ENCODE measurements at places on chromosomes 6 and 20.
A peak's percentile ranks its signal among the peaks of the same experiment; 100 is the strongest.

GRCh38 chr6:10390495-10391298, 24.2 kb downstream of the TFAP2A start:
- DNase-seq = no peak

DNA sequence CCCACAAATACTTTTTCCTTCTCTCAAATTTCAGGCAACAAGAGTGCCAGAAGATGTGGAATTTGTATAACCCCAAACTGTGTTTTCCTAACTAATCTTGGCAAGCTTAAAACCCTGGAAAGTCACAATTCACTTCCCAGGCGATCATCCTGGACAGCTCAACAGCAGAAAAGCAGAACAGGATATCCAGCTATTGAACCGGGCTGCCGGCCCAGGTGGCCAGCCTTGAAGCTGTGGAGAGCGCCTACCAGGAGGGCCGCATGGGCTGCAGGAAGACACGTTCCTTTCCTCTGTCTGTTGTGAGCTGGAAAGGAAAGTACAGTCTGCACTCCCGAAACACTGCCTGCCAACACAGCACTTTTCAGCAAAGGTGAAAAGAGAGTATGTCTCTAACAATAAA, 719.7 kb upstream of the MARCKS start:
- DNase-seq = no peak

GRCh38 chr20:62427172-62428001, at the start of gene RBBP8NL:
RBBP8NL (minus strand) TSS chr20:62427539; CDS start chr20:62419647, 7,892 bp downstream.
- DNase-seq = no peak

GRCh38 chr6:131470534-131470933, 102.5 kb upstream of the ARG1 start:
- no peak for DNase-seq

GRCh38 chr6:70415660-70416059, 2.4 kb downstream of the FAM135A start:
- DNase-seq = no peak

GRCh38 chr6:90264561-90264960, 32.1 kb downstream of the BACH2 start:
- DNase-seq = no peak

GRCh38 chr6:169997930-169998218, 246.5 kb downstream of the ERMARD start:
- DNase-seq = no peak

DNA sequence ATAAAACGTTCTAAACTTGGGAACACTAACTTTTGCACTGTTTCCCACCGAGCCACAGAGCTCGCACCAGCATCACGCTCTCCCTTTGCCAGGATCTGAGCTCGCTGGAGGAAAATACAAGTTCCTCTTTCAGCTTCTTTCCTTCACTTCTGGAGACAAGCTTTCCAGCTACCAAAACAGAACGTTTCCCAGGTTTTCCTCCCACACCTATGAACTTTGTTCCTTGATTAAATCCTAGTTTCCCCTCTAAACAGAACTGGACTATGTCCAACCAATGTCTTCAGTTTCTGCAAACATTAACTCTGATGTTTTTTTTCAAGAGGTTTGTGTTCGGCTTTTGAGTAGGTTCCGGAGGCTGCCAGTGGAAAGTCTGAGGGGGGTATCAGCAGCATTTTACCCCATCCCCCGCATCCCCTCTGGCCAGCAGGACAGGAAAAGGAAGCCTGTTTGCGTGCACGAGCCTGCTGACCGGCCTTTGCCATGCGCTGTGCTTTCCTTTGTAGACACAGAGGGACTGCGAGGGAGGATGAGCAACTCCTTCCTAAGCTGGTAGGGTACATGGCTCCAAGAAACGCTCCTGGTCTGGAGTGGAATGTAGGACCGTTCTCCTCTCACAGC, 135.5 kb downstream of the LY86 start:
- DNase-seq = no peak

GRCh38 chr6:113979937-113980336, 9.0 kb upstream of the HDAC2 start:
- DNase-seq = no peak

- no peak for DNase-seq
Measured at GRCh38 chr6:34071884-34072379, 74.0 kb downstream of the GRM4 start.

DNA sequence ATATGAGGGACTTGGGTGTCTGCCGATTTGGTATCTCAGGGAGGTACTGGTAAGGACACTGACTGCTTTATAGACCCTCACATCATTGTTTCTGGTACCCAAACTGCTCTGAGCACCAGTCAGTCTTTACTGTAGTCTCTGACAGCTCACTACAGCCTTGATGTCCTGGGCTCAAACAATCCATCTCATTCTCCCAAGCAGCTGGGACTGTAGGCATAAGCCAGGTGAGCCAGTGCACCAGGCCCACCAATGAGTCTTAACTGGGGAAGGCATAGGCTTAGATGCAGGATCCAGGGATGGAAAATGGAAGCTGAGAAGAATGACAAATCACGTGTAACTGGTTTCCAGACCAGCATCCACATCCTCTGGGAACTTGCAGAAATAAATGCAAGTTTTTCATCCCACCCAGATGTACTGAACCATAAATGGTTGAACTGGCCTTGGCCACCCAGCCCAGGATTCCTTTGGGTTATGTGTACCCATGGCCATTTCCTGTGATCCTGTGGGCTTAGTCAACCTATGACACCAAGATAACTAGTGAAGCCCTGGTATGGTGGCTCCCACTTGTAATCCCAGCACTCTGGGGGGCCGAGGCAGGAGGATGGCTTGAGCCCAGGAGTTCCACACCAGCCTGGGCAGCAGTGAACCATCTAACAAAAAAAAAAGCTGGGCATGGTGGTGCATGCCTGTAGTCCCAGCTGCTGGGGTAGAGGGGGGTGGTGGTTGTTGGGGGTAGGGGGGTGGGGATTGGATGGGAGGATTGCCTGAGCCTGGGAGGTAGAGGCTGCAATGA, 5.8 kb downstream of the TUBB start:
- no peak for DNase-seq

DNA sequence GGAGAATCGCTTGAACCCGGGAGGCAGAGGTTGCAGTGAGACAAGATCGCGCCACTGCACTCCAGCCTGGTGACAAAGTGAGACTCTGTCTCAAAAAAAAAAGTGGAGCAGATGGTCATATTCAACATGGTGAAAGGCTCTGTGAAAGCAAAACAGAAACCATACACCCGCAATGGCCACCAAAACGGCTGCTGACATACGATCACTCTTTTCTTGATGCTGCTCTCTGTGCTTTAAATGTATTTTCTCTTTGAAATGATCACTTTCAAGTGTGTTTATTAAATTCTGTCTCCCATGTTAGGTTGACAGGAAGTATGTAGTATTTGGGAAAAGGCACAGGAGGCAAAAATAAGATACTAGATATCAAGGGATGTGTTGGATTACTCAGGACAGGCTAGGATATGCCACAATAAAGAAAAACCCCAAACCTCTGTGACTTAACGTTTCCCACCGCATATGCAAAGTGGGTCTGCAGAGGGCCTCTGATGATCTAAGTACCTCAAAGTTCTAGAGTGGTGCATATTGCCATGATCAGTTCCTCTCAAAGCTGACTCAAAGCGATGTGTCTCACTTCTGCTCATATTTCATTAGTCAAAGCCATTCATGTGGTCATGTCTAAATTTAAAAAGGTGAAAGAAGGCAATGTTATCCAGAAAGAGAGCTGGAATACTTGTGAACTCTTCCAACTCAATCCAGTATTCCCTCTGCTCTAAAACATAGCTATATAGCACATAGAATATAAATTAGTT, 155.1 kb upstream of the SOX4 start:
- no peak for DNase-seq

- DNase-seq = no peak
Measured at GRCh38 chr6:168960551-168961263, 292.9 kb downstream of the THBS2 start.

DNA sequence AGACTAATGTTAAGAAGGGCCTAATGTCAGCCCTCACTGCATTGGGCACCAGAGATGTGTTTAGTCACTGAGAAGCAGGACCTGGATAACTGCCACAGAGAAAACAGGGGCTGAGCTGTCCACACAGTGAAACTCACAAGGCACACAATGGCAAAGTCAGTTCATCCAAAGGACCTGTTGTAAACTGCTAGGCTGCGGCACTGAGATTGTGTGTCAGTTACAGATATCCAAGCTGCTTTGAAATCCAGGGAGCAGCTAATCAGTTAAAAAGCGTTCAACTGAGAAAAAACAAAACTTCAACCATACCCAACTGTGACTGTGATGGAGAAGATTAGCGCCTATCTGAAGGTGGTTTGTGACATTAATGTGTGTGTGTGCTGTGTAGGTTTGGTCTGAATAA, 27.8 kb upstream of the TMEM14A start:
- no peak for DNase-seq

GRCh38 chr6:88574031-88574430, 389.4 kb downstream of the RNGTT start:
- DNase-seq = no peak

GRCh38 chr6:125791151-125791819, 525 bp downstream of the NCOA7 start:
- DNase-seq = peak; percentile 62

DNA sequence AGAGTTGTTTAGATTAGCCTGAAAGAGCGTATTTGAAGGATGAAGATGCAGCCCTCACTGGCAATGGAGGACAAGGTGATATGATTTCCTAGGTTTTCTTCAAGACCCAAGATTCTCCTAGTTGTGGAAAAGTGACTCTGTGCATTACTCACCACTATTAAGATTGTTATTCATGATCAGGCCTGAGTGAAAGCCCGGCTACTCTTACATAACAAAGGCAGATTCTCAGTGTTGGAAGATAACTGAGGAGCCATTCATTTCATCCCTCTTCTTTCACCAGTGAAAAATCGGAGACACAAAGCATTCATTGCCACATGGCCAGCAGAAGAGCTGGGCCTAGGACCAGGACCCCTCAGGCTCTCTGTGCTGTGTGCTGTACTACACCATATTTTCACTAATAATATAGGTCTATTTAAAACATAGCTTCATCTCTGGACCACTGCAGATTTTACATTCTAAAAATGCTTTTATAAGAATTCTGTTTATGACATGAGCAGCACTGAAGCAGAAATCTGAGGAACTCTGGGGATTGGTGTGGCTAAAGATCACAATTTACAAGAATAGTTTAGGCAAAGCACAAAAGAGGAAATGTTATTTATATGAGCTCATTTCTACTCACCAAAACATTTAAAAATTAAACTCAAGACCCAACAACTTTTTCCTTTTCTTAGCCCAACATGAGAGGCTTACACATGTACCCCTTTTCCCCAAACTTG, 181.9 kb upstream of the CCN2 start:
- DNase-seq = no peak

DNA sequence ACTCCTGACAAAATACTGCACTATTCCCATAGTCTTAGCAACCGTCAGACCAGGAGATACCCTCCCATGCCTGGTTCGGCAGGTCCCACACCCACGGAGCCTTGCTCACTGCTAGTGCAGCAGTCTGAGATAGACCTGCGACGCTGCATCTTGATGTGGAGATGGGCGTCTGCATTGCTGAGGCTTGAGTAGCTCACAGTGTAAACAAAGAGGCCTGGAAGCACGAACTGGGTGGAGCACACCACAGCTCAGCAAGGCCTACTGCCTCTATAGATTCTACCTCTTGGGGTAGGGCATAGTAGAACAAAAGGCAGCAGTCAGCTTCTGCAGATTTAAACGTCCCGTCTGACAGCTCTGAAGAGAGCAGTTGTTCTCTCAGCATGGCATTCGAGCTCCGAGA, 25.4 kb downstream of the TMEM244 start:
- no peak for DNase-seq

GRCh38 chr6:3697609-3698008, 53.9 kb downstream of the PXDC1 start:
- DNase-seq = no peak

- peak; percentile 41 for DNase-seq
Measured at GRCh38 chr6:32982084-32982701, 13.8 kb downstream of the BRD2 start.

DNA sequence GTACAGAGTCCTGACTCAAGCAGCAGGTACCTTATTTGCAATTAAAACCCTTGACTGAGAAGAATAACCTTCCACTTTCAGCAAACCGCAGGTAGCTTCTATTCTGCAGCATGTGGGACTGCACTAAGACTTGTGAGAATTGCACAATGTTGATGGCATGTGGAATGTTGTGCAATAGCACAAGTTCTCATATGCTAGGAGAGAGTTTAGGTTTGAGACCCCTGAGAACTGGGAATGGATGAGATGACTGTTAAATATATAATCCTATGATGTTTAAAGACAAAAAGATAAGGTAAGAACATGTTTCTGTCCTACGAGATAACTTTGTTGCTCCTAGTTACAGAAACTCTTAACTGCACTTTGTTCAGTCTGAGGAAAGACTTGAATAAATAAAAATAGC, 194.6 kb downstream of the OTOR start:
- no peak for DNase-seq

DNA sequence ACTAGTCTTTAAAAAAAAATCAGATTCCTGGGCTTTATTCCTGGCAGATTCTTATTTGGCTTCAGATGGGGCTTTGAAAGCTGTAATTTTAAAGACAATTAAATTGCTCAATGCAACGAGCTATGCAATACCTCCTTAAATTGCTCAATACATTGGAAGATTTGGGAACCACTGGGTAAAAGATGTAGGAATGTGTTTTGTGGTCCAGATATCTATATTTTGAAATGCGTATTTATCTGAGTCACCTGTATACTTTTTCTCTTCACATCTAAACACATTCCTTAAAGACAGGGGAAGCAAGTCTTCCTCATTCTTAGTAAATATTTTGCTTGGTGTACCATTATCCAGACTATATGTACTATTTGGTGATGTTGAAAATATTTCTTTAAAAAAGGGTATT, 29.6 kb upstream of the MAP7 start:
- DNase-seq = no peak

- no peak for DNase-seq
Measured at GRCh38 chr6:113148566-113148965, 708.6 kb upstream of the MARCKS start.

DNA sequence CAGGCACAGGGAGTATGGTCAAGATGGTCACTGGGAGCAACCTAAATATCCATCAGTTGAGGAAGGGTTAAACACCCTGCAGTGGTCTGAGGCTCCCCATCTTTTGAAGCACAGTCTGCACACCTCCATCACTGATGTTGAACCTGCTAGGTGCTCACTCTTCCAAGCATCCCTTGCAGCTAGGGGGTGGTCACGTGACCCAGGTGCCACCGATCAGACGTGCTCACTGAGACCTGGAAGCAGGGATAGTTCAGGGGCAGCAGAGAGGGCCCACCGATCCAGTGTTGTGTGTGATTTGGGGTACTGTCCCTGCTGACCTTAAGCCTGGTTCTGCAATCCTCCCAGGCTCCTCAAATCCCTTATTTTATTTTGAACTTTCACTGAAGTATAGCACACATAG, 134.6 kb downstream of the CEBPB start:
- no peak for DNase-seq

GRCh38 chr6:54646951-54647664, 199.5 kb upstream of the FAM83B start:
- no peak for DNase-seq

DNA sequence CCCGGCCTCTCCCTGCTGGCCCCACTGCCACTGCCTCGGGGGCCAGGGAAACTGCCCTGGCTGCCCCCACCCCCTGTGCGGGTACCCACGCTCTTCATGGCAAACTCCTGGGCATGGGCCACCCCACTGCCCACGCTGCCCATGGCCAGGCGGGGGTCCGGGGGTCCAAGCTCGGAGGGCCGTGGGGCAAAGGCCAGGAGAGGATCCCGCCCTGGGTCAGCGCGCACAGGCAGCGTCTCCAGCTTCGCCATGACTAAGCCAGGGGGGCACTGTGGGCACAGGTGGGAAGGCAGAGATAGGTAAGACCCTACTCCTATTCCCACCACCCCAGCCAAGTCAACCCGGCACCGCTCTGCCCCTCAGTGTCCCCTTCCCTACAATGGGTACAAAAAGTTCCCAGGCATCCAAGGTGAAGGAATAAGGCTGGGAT, 6.4 kb downstream of the LZTS3 start:
- no peak for DNase-seq

GRCh38 chr20:11165789-11166188, 492.0 kb upstream of the JAG1 start:
- no peak for DNase-seq

Measured in D341Med (cell line).